ENCODE measurements at places on chromosomes 12 and 14.

- DNase-seq, result peak; percentile 32
Observed at GRCh38 chr12:32499048-32499447, 99.7 kb downstream of the FGD4 start.

DNA sequence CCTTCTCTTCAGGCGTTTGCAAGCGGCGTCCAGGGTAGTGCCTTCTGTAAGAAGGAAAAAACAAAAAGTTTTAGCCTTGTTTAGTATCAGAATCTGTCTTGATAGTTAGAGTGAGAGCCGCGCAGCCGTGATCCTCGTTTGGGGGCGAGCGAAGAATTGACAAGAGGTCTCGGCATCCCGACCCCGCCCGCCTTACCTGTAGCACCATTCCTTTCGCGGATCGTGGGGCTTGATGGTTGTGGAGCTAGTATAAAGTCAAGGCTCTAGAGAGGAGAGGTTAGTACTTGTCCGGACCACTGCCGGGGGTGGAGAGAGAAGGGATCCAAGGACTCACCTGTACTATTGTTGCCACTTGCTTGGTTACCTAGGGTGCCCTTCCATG is 494 bp downstream of the TMTC3 start:
- DNase-seq, result no peak

- peak; percentile 81 for DNase-seq
Observed at GRCh38 chr14:69648480-69649451, 37.4 kb downstream of the SUSD6 start.

DNA sequence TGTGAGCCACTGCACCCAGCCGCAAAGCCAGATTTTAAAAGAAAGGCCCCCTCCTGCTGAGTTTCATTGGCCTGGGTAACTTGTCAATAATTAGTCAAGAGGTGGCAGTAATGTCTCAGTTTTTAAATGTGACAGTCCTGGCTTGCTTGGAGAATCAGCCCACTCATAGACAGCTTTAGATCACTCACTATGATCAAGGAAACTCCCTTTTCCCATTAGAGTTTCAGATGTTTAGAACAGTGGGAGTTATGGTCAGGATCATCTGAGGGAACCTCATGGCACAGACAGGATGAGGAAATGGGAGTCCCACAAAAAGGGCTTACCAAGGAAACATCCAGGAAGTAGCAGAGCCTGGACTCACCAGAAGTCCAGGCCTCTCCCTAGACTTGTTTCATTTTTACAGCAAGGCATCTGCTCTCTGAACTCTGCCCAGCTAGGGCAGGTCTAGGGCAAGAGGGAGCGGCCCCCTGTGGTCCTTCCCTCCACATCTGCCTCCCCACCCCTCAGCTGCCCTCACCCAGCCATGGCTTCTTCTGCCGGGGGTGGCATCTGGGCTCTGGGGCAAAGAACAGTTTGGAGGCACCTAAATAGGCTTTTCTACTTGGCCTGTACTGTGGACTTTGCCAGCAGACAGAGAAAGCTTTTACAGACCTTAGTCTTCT is 11.2 kb downstream of the BCL2L14 start:
- DNase-seq, result peak; percentile 33

- peak; percentile 40 for DNase-seq
Observed at GRCh38 chr14:91774140-91775096, 42.5 kb upstream of the CATSPERB start.

GRCh38 chr12:41188058-41188840 is at the start of gene PDZRN4:
PDZRN4 (plus strand) TSS chr12:41188320.
- peak; percentile 32 for DNase-seq

DNA sequence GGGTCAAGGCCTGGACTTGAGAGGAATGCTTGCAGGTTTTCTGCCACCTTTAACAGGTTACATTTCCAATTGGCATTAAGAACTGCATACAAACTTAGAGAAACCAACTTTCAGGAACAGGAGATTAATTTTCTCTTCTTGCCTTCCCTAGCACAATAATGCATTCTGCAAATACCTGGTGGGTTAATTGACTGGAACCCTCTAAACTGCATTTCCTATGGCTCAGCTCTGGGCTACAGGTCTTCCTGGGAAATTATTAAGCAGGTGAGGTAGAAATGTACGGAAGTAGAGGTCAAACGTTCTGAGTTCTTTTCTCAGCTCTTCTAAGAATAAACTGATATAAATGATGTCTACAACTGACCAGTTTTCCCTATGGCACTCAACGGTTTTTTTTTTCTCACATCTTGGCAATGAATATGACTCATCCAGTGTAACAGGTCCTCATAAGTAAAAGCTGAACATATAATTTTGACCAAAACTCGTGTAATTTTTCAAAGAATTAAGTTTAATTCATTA is 144.9 kb upstream of the PELI2 start:
- no peak for DNase-seq

DNA sequence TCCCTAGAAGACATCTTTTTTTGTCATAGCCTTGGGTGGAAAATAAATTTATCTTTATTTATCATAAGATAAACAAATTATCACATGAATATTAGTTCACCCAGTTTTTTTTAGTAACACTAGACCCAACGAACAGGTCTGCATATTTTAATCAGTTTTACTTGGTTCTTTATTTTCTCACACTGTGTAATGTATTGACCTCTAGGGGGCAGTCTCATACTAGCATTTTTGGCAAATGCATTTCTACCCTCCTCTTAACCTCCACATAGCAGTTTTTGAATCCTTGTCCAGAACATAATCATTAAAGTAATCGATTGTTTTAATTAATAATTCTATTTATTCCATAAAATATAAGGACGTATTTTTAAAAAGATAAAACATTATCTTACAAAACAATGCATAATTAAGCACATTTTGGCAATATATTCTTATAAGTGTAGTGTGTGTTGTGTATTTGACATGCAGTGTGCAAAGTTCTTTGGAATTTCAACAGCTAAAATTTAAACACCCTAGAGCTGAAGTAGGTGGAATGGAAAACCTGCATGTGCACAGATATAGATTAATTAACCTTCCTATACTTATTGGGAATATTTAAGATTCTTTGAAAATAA is 31.6 kb upstream of the PTPRQ start:
- peak; percentile 49 for DNase-seq

- no peak for DNase-seq
Observed at GRCh38 chr14:34067587-34067986, 116.7 kb upstream of the EGLN3 start.

DNA sequence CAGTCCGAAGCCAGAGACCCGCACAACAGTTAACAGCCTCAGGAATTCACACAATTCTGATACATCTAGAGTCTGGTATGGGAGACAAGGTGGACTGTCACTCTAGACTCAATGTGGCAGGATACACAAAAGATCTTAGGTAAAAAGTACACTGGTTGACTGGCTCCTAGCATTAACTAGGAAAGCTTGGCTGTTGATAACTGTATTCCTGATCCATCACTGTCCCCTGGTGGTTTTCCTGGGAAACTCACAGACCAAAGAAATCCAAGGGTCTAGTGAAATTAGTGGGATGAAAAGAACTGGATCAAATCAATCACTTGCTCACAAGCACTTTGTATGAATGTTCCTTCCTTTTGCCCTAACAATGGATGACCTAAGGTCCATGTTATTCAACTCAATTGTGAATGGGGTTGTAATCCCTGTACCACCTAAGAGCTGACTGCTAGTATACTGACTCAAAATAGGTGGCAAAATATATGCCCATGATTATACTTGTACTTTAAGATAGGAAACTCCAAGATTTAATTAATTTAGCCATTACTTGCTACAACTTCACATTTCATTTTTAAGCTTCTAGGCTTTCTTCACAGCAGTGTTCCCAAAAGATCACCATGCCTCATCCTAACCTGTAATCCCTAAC is 14.0 kb downstream of the NPC2 start:
- DNase-seq, result no peak

- DNase-seq, result no peak
Observed at GRCh38 chr12:41333974-41334373, 145.9 kb downstream of the PDZRN4 start.

GRCh38 chr12:105576261-105576660 is 245.8 kb downstream of the C12orf75 start:
- DNase-seq, result no peak

DNA sequence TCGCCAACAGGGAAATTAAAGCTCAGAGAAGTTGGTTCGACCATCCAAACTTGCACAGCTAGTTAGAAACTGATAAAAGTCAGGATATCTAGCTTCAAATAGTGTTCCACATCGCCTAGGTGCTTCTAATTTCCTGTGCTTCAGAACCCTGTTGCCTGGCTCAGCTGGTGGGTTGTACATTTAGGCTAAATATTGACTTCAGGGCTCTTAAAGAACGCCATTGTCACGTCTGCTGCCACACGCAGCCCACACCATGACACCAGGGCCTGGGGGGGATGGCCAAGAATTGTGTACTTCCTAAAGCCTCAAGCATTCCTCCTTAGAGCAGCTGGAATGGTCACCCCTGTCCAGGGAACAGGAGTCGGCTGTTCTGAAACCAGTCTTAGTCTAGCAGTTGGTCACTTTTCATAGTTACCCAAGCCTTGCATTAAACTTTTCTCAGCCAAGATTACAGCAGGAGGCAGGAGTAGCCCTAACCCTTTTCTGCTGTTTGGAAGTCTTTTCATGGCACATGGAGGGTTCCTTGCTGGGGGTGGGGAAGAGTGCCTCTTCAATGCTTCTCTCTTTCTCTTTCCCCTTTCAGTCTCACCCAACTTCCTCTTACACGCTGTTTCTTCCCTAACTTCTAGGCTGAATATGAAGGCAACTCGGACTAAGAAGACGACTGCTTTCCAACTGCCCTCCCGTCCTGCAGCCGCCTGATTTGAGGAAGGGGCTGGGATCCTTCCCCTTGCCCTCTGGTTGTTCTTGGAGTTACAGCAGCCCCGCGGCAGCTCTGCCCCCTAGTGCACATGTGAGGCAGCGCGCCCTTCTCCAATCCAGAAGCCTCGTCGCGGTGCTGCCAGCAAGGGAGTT is 17.1 kb downstream of the FOS start:
- peak; percentile 22 for DNase-seq

DNA sequence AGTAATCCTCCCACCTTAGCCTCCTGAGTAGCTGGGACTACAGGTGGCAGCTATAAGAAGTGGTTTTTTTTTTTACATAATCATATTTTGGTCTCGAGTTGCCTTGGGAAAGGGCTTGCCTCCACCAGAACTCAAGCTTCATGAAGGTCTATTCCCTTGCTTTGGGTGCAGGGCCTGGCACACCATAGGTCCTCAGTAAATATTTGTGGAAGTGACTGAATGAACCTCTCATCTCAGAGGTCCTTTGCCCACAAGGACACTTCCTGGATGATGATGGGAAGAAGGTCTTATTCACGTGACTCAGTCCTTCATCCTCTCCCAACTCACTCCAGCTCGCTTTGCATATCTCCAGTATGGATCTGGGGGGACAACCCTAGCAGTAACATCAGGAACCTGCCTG is 114.0 kb upstream of the MED13L start:
- DNase-seq, result no peak

GRCh38 chr12:2477009-2477766 is 317.6 kb upstream of the FKBP4 start:
- no peak for DNase-seq
